HT1080 (cell line): ENCODE measurements at places on chromosomes 3 and 15.

GRCh38 chr3:147298511-147298982, 107.8 kb downstream of the ZIC4 start:
- peak; percentile 85 for DNase-seq

DNA sequence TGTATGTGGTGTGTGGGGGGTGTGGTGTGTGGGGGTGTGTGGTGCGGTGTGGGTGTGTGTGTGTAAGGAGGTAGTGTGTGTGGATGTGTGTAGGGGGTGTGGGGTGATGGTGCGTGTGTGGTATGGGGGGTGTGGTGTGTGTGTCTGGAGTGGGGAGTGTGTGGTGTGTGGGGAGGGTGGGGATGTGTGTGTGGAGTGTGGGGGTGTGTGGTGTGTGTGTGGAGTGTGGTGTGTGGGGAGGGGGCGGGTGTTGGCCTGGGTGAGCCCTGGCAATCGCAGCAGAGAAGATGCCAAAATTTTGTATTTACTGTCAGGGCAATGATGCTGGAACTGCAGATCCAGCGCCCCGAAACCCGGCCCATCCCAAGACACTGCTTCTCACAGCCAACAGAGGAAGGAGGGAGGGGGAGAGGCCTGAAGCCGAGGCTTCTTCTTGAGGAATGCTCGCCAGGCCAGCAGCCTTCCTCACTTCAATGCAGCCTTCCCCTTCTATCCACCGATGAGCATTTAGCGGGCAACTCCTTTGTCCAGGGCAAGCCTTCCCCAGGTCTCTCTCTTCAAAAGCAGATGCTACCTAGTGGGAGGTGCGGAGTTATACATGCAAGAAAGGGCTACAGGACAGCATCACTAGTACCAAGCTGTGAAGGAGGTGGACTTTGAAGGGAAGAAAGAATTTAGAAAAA, 11.9 kb upstream of the SRP14 start:
- no peak for DNase-seq

DNA sequence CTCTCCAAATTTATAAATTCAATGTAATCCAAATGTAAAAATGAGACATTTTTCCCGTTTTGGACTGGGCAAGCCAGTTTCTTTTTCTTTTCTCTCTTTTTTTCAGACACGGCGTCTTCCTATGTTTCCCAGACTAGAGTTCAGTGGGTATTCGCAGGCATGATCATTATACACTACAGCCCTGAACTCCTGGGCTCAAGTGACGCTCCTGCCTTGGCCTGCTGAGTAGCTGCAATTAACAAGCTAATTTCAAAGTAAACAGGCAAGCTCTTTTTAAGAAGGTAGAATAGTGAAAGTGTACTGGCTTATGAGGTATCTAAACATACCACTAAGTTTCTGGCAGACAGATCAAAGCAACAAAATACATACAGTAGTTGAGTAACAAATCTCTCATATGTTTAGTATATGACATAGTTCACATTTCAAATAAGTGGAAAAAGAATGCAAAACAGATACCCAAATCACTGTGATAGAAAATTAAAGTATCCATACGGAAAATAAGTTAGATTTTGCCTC, 13.5 kb downstream of the HIGD1A start:
- DNase-seq: no peak

DNA sequence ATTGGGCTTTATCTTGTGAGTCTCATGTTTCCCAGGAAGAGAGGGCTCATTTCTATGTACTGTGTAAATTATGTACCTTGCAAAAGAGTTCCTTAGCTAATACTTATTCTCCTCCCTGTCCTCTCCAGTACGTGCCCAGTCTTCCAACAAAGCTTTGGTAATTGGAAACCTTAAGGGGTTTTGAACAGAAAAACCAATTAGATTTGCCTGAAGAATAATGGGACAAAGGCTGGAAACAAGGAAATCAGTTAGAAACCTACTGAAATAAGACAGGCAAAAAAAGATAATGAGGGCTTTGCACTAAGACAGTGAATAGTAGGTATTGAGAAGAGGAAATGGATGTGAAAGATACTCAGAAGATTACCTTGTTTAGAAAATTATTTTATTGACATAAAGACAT, 82.5 kb downstream of the SPRED1 start:
- no peak for DNase-seq

GRCh38 chr3:43950775-43951174, 260.0 kb downstream of the ABHD5 start:
- no peak for DNase-seq

DNA sequence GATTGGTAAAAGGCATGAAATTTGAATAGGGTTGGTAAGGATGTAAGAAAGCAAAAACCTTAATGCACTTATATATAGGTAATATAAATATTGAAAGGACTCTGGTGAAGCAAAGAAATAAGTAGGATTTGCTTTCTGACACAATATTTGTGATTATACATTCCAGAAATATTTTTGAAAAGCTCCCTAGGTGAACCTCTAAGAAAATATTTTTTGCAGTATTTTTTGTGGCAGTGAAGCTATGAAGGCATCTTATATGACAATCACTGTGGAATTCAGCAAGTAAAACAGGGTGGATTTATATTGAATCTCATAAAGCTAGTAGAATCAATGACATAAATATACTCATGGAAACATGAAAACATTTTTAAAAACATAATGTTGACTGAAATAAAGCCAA, 119.6 kb upstream of the EPHA3 start:
- no peak for DNase-seq

DNA sequence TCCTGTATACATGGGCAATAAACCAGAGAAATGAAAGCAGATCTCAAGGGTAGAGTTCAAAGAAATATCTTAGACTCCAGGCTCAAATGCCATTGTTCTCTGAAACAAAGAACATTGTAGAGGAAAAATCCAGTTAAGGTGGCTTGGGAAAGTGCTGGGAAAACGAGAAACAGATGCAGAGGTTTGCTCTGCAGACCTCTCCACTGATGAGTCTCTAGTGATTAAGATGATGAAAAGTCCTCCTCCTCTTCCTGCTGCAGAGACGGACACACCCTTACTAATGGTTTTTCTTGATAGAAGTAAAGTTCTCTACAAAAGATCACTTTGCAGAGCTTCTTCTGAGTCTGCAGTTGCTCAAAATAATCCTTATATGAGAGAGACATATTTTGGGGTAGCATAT, 264.7 kb downstream of the GABRG3 start:
- no peak for DNase-seq

- DNase-seq: no peak
Observed at GRCh38 chr15:94412979-94413746, 181.8 kb downstream of the MCTP2 start.

- no peak for DNase-seq
Observed at GRCh38 chr3:184160456-184160855, 5.3 kb downstream of the DVL3 start.

- peak; percentile 55 for DNase-seq
Observed at GRCh38 chr3:111585217-111585616, 9.9 kb downstream of the ZBED2 start.

DNA sequence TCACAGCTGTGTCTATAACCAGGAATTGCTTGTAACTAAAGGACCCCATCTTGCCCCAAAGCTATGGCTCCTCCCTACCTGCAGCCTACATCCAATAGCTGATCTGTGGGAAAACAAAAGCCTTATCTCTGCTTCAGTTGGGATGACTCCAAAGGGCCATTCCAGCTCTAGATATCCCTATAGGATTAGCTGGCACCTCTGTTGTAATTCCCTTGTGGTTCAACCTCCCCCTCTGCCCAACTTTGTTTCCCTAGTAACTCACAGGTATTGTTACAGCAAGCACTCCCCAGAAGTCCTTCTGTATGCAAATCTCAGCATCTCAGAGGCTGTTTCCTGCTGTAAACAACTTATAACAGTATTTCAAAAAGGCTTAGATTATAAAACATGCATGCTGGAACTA, 478.6 kb downstream of the AGBL1 start:
- no peak for DNase-seq

DNA sequence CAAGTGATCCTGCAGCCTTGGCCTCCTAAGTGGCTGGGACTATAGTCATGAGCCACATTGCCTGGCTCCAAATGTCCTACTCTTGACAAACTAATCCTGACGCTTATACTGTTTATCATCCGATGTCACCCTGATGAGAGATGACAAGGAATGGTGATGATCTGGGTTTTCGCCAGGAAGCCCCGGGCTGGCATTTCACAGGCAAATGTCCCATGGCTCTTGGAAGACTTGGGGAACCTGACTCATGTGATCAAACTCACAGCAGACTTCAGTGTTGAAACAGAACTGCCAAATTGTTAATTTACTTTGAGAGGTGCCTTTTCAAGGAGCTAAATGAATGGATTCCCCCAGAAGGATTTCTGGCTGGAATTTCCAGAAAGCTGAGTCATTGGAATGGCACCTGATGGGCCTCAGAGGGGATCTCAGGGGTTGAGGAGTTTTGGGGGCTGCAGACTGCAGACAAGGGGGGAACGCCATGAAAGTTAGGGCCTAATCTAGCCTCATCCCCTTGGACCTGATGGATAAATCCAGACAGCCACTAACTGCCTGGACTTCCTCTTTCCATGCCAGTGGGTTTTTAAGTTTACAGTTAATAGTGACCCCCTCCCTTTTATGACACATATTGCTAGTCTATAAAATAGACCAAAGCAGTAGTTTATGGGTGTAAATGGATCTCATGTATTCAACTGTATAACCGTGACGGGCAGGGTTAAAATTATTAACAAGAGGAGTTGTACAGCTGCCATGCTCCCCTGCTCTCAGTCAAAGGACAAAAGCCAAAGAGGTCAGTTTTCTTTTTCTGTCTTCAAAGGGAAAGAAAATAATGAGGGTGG, 146.6 kb downstream of the CHSY1 start:
- DNase-seq: peak; percentile 21
